ENCODE measurements at places on chromosomes 1 and 21.

- DNase-seq, result no peak
Observed at GRCh38 chr1:21706151-21706835, 37.1 kb upstream of the RAP1GAP start.

DNA sequence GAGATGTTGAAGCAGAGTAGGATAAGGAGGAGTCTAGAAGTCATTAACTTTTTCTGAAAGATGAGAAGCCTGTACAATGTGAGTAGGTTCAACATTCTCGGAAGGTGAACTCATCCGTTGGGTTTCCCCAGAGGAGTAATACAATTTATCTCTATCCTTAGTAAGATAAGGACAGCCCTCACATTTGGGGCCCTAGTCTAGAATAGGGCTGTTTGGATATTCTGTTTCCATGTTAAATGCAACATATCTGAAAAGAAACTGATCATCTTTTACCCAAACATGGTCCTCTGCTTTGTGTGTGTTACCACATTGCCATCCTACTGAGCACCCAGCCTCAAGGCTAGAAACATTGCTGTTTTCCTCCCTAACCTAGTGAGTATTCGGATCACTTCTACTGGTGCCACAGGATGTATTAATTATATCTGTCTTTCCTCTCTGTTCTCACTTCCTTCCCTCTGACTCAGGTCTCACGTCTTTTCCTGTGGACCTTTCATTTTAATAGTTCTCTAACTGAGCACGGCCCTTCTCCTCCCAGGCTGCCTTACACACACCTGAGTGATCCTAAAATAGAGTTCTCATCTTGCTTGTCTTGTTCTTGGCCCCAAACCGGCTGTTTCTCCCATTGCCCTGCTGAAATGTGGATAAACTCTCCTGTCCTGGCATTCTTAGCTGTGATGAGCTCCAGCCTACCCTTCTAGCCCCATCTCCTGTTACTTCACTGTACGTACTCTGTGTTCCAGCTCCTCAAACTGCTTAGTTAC is 91.7 kb downstream of the CDC14A start:
- no peak for DNase-seq

GRCh38 chr1:95146637-95147036 is 29.5 kb downstream of the TLCD4 start:
- no peak for DNase-seq

- DNase-seq, result no peak
Observed at GRCh38 chr1:185693654-185694053, 40.5 kb upstream of the HMCN1 start.

GRCh38 chr1:88194542-88194941 is 489.5 kb upstream of the PKN2 start:
- no peak for DNase-seq

DNA sequence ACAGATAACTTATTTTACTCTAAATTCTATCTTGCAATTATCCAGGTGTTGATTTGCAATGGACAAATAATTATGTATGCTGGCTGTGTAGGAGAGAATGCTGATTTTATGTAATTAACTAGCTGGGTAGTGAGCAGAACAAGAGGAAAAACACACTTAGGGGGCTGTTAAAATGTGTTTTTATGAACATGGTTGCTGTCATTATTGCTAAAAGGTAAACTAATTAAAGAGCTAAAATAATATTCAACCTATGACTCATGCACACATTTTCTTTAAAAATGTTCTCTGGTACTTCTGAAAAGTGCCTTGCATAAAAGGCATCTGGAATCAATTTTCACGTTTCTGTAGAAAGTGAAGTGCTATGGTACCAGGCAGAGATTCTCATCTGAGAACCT is 192.8 kb upstream of the C8B start:
- DNase-seq, result no peak

DNA sequence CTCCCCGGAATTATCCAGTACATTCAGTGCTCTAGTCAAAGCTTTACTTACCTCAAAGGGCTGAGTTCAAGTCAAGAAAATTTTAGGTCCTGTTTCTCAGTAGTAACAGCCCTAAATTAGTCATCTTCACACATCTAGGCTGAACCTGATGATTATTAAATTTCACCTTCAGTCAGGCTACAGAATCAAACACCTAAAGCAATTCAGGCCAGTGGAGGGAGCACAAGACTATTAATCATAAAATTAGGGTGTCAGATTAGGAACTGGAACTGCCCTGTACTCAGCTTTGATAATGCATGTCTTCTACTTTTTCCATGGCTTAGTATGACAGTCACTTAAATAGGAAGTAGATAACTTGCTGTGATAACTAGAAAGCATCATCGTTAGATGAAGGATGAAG is 28.4 kb upstream of the BCAS2 start:
- DNase-seq, result no peak

GRCh38 chr21:27688773-27689172 is 721.9 kb upstream of the ADAMTS5 start:
- no peak for DNase-seq

DNA sequence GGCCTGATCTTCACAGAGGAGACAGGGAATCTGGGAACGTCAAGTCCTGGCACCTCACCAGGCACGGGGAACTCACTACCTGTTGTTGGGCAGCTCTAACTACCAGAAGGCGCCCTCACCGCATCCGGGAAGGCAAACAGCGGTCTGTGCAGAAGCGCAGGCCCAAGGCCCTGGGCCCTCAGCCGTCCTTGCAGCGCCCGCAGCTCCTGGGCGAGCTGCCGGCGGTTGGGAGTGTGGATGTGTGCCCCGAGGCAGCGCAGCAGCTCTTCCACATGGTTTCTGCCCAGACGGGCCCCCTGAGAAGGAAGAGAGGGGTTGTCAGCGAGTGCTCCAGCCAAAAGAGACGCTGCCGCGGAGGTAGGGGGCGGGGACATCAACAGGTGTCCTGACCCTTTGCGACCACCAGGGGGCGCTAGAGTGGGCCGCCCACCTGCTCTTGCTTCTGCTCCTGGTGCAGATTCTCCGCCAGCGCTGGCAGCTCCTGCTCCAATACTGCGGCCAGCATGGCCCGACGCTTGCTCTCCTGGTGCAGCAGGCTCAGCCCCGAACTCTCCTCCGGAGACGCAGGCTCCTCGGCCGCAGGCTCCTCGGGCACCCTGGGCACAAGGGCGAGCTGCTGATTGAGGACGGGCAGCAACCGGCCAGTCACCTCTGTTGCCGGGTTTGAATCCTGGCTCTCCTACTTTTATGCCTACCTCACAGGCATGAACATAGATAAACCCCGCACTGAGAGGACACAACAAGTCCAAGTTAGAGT is 9.3 kb downstream of the MAP3K6 start:
- DNase-seq, result peak; percentile 56

All from stimulated activated CD4-positive, alpha-beta T cell treated with anti-CD3 and anti-CD28 coated beads, TNF-alpha, amount 100 ng/mL, for 1 hour (primary cell).